Fibroblast of skin of scalp (primary cell): ENCODE measurements at places on chromosomes 1 and 21.

DNA sequence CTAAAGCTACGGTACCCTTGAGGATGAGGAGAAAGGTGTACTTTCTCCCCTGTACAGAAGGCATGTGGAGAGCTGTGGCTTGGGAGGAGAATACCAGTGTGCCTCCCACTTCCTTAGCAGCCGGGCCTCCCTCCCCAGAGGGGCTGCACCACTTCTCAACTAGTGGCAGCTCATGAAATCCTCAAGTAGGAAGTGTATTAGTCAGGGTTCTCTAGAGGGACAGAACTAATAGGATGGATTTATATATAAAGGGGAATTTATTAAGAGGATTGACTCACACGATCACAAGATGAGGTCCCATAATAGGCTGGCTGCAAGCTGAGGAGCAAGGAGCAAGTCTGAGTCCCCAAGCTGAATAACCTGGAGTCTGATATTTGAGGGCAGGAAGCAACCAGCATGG lies 53.1 kb upstream of the PPP2R5A start:
- no peak for DNase-seq

DNA sequence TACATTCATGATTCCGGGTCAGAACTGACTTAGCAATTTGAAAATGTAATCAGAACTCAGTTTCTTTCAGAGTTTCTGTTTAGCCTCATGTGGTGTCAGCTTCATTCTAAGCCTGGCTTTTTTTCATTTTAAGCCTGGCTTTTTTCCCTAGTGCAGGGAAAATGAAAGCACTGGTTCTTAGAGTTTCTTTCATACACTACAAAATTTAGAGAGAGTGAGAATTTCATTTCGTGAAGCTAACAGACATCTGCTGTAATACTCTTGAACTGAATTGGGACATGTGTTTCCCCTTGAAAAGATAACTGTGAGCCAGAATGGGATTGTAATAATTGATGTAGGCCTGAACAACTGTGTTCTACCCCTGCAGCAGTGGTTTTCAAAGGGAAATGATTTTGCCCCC lies 95.3 kb upstream of the KIAA0040 start:
- DNase-seq: no peak

DNA sequence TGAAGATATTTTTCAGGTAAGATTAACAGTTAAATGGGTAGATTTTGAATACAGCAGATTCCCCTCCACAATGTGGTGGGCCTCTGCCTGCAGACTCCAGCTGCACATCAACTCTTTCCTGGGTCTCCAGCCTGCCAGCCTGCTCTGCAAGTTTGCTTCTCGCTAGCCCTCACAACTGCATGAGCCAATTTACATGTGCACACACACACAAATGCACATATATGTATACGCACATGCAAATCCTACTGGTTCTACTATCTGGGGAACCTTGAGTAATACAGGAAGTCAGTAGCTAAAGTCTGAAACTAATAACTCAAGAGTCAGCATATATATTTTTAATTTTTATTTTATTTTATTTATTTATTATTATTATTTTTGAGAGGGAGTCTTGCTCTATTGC lies 34.8 kb upstream of the QSOX1 start:
- no peak for DNase-seq

GRCh38 chr1:178055093-178055492 lies 38.8 kb upstream of the RASAL2 start:
- peak; percentile 68 for DNase-seq

DNA sequence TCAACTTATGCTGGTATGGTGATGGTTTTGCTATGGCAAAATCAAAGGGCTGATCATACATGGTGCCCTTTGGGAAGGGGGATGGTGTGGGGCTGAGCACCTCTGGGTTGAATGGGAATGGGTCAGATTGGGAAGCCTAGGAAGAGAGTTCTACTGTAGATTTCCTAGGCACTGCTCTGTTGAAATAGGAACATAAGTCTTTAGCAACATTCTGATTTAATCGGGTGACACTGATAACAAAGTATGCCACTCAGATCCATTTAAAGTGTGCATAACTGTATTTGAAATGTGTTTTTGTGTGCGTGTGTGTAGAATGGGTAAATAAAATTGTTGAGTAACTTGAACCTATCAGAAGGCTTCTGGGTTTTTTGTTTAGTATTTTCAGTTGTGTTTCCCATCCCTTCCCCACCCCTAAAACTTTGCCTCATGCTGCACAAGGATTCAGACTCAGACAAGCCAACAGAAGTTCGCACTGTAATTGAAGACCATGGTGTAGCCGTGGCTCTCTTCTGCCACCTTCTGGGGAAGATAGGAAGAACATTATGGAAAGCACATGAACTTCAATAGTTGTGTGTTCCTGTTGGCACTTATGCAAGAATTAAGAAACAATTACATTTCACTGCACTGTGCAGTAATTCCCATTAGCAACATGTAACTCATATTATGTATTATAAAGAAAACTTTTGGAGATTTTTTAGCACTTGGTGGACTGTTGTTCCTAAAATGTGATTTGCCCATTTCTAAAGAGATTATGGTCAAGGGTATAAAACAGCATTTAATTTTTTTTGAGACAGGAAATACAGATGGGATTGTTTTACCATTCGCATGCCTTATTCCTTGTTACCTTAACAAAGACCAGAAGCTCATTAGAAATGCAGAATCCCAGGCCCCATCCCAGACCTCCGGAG lies 10.9 kb upstream of the C4BPB start:
- peak; percentile 74 for DNase-seq

DNA sequence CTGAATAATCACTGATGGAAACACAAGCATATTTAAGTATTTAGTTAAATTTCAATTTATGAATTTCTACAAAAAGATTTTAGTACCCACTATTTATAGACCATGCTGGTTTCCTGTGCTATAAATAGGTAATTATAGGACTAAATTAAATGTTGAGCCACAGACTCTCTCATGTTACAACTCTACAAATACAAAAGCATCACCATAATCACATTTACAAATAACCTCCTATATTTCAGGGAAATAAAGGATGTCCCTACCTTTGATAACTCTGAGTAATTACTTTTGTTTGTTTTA lies 32.6 kb upstream of the CCDC190 start:
- no peak for DNase-seq
